AML-193 (cell line): ENCODE measurements at places on chromosomes 4 and X.

- DNase-seq = no peak
Measured at GRCh38 chrX:31280580-31280979, 208.7 kb upstream of the FTHL17 start.

DNA sequence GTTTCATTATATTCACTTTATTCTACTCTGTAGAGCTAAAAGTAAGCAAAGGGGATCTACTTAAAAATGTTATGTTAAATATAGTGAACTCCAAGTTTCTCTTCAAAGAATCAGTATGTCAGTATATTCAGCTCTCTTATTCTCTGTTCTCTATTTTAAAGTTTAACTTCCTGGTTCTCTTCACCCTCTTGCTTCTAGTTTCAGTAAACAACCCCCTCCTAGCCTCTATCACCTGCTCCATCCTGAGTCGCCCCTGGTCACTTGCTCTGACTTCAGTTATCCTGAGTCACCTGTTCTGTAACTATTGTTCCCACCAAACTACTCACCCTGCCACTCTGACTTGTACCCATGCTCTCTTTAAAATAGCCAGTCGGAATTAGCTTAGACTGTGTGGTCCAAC, 180.9 kb upstream of the AADAT start:
- no peak for DNase-seq

DNA sequence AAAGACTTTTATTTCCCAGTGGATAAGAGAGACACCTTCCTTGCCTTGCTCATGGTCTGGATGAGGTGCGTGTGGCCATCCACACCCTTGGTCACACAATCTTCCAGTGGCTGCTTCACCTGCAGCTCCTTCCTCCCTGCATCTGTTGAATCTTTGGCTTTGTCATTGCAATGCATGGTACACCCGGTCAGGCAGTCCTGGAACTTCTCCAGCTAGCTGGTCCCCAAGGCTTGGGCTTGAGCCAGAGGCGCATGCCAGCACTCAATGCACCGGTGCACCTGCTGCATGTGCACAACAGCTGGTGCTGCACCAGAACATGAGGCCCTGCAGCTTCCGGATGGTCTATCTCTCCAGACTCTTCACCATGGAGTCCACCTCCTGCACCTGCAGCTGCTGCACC, 31.7 kb downstream of the SCML1 start:
- DNase-seq = no peak

GRCh38 chr4:187732524-187732923, 263.0 kb upstream of the ZFP42 start:
- no peak for DNase-seq

- no peak for DNase-seq
Measured at GRCh38 chr4:177632481-177632880, 190.2 kb upstream of the AGA start.

DNA sequence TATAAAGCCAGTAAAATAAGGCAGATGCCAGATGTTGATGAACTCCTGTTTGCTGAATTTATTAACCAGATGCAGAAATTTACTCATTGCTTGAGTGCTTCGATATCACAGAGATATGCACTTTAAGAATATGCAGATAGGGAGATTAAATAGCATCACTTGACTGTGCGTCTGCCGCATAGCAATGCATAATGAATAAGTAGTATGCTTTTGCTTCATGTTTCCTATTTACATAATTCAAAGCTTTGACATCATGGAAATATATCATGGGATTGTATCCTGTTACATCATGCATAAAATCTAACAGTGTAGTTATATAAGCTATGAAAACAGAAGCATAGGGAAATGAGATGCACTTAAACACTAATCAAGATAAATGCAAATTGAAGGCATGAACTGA, 45.9 kb downstream of the VEGFC start:
- no peak for DNase-seq

DNA sequence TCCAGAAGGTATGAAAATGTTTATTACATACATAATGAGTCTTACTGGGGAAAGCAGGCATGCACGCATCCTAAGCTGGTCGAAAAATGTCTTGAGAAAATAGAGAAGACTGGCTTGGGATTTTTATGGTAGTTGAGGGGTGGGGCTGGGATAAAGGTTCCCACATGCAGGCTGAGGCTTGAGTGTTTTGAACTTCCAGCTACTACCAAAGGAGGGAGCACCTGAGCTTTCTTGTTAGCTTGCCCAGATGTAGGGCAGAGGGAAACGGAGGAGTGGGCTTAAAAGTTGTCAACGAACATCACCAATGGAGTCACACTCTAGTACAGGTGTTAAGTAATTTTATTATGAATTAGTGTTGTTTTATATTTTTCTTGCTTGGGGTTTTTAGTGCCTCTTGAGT, 39.6 kb upstream of the SRPX start:
- peak; percentile 8 for DNase-seq

GRCh38 chrX:21529771-21530170, 128.4 kb downstream of the KLHL34 start:
- no peak for DNase-seq

GRCh38 chr4:77251751-77252150, 94.7 kb downstream of the CCNG2 start:
- no peak for DNase-seq

DNA sequence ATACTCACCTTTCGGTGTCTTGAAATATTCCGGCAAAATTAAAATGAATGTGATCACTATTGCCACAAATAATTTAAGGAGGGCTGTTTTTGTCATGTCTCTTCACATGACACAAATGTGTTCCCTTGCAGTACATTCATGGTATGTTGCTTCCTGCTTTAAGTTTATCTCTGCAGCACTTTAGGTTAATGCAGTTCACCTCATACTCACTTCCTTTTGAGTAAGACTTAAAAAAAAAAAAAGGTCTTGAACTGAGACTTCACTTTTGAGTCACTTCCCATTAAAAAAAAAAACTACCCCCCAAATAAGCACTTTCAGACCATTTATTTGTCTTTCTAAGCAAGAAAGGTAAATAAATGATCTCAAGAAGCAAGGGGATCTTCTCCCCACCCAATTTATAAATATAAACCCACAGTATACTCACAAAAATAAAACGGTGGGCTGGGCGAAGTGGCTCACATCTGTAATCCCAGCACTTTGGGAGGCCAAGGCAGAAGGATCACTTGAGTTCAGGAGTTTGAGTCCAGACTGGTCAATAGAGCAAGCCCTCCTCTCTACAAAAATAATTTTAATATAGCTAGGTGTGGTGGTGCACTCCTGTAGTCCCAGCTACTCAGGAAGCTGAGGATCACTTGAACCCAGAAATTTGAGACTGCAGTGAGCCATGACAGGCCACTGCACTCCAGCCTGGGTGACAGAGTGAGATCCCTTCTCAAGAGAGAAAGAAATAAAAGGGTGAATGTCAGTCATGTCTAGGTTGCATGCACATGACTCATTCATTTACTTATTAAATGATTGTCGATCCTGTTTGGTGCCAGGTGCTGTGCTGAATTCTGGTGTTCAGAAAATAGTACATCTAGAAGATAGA, at the start of gene TMEM156:
TMEM156 (minus strand) TSS at position 192 of the 868 bp plus-strand sequence; CDS start at position 96, 96 bp downstream.
- peak; percentile 84 for DNase-seq

DNA sequence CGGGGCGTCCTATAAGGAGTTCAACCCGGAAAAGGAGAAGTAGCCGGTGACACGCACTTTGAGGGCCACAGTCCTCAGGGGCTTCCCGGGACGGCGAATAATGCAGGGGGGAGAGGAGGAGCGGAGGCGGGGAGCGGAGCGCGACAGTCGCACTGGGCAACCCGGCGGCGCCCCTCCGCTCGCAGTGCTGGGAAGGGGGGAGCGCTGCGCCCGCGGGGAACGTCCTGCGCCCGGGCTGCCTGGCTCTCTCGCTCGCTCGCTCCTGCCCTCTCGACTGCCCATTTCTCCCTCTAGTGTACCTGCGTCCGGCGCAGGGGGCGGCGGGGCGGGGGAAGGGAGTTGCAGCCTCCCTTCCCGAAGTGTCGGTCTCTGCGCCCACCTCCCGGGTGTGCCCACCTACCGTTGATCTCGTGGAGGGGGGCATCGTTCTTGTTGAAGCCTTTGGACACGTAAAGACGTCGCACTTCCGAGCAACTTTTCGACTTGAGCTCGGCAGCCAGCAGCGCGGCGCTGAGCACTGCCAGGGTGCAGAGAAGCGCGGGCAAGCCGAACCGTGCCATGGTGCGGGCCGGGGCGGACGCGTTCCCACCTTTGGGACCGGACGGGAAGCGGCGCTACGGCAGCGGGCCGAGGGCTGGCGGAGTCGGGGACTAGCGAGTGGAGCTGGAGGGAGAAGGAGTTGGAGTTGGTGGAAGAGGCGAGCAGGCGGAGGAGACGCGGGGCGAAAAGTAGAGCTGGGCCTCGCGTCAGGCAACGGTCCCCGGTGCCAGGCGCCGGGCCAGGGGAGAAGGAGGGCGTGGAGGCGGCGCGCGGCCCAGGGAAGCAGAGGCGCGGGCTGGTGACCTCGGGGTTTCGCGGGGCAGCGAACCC, 648 bp downstream of the GPC4 start:
- no peak for DNase-seq

DNA sequence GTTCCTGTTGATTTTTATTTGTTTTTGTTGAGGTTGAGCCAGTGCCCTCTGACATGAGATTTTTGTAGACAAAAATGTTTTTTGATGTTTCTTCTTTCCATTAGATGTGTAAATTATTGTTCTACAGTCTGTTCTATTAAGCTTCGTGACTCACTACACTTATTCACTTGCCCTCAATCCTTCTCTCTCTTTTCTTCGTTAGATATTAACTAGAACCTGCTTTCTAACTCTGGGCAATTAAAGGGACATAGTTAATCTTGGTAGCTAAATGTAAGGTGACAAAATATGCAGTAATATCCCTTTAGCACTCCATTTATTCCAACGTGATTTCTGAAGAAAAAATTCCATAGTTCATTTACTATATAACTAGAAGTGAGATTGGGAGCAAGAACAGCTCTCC, 333.9 kb downstream of the PDHA2 start:
- no peak for DNase-seq

DNA sequence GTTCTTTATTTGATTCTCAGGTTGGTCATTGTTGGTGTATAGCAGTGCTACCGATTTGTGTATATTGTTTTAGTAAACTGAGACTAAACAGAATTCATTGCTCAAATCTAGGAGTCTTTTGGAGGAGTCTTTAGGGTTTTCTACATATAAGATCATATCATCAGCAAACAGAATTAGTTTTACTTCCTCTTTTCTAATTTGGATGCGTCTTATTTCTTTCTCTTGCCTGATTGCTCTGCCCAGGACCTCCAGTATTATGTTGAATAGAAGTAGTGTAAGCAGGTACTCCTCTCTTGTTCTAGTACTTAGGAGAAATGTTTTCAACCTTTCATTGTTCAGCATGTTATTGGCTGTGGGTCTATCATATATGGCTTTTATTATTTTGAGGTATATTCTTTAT, 92.6 kb downstream of the IQCM start:
- DNase-seq = no peak
